ENCODE measurements at places on chromosomes 16 and 17.

DNA sequence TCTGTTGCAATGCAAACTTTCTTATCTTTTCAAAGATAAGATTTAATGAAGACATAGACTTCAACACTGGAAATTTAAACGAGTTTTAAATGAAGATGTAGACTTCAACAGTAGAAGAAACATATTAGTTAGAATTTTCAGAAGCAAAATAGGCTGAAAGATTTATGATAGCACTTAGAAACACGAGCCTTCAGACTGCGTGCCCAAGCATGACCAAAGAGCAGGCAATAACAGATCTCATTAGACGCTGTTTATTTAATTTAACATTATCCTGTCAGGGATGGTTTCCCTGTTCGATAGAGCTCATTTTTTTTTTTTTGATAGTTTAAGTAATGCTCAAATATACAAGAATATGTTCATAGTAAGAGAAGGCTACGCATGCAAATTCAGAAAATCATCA lies 604.7 kb upstream of the SOX9 start:
- no peak for DNase-seq

DNA sequence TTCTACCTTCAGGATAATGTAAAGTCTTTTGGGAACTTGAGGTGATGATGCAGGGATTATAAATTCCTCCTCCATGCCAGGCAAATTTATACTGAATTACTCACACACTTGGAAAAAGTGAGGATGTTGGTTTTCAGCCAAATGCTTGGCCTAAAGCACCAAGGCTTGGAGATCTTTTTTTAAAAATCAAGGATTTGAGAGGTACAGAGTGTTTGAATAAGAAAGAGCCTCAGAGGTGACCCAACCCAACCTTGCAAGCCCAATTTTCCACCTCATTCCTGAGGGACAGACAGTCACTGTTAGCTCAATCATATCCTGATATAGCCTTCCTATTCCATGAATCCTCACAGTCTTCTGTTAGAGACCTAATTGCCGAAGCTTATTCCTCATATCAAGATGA lies 14.0 kb downstream of the GRIN2A start:
- DNase-seq = no peak

- no peak for DNase-seq
Observed at GRCh38 chr17:48060249-48060648, 12.1 kb downstream of the NFE2L1 start.

DNA sequence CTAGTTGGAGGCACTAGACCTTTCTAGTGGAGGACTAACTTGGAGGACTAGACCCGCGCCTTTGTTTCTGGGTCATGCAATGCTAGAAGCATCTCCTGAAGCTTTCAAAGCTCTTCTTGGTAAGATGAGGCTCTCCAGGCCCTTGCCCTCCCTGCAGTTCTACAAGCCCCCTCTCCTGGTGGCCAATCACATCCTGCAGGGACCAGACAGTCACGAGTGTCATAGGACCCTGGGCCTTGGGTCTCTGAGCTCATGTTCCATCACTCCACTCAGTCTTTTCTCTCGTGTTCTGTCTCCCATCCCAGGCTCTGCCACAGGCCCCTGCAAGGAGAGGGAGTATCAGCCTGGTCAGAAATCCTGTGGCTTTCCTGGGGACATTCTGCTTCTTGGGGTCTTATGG lies 119.6 kb downstream of the CYLD start:
- no peak for DNase-seq

DNA sequence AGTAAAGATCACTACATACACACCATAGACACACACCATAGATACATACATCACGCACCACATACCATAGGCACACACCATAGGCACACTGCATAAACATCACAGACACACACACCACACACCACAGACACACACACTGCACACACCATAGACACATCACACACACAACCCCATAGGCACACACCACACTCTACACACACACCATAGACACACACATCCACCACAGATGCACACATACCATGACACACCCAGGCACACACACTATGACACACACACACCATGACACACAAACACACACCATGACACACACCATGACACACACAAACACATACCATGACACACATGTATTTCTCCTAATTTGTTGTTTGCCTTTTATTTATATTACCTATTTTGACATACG lies 14.1 kb downstream of the TBC1D16 start:
- DNase-seq = no peak

DNA sequence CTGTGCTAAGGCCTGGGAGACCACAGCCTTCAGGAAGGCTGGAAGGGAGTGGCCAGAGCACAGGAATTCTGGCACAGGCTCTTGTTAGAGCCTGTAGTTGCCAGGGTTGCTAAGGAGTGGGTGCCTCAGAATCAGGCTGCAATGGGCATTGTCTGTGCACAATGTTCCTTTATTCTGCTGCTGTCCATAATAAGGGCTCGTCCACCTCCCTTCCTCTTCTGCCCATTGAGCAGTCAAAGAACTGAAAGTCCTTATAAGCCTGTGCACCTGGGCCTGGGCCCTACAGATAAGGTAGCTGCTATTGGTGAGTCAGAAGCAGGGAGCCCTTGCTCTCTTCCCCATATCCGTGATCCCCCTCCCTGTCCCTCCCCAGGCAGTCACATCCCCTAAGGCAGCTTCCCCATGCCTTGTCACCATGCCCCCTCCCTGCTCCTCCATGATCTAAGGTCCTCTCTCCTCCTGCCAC lies 5.4 kb upstream of the CNGB1 start:
- no peak for DNase-seq

DNA sequence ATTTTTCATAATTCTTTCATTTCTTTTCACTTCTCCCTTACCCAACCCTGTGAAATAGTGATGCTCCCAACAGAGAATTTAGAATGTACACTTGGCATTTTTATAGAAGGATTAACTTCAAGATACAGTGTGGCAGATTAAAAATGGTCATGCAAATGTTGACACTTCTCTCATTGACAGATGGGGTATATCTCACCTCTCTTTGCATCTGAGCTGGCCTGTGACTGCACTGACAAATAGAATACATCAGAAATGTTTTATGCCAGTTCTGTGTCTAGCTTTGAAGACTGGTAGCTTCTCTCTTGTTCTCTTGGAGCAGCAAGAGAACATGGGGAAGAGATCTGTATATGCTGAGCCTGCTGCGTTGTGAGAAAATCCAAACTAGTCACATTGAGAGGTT lies 949.6 kb downstream of the CDH11 start:
- no peak for DNase-seq

GRCh38 chr17:21243516-21244303 lies 9.5 kb downstream of the NATD1 start:
- no peak for DNase-seq

DNA sequence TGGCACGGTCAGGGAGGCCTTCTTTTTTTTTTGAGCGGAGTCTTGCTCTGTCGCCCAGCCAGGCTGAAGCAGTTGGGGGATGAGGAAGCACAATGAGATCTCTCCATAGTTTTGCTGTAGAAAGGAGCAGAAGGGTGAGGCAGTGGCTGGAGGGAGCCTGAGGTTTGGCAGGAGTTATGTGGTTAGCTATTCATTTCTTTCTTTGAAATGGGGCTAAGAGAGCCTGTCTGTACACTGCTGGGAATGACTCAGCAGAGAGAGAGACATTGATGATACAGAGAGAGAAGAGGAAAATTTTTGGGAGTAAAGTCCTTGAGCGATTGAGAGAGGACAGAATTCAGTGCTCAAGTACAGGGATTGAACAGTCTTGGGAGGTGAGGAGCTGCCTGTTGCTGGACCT lies 22.1 kb downstream of the NOS2 start:
- no peak for DNase-seq

DNA sequence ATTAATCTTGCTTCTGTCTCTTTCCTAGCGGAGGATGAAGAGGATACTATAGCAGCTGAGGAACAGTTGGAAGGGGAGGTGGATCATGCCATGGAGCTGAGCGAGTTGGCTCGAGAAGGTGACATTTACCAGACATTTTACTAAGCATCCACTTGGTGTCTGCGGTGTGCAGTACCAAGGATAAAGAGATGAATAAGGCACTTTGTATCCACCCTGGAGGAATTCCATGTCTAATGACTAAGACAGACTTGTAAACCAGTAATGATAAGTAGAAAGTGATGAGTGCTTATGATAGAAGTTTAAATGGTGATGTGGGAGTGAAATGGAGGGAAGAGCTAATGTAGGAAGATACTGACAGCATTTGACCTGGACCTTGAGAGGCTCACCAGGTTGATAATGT lies 12.0 kb downstream of the SRCAP start:
- DNase-seq = no peak

- no peak for DNase-seq
Observed at GRCh38 chr16:48317026-48317425, 68.2 kb downstream of the SIAH1 start.

DNA sequence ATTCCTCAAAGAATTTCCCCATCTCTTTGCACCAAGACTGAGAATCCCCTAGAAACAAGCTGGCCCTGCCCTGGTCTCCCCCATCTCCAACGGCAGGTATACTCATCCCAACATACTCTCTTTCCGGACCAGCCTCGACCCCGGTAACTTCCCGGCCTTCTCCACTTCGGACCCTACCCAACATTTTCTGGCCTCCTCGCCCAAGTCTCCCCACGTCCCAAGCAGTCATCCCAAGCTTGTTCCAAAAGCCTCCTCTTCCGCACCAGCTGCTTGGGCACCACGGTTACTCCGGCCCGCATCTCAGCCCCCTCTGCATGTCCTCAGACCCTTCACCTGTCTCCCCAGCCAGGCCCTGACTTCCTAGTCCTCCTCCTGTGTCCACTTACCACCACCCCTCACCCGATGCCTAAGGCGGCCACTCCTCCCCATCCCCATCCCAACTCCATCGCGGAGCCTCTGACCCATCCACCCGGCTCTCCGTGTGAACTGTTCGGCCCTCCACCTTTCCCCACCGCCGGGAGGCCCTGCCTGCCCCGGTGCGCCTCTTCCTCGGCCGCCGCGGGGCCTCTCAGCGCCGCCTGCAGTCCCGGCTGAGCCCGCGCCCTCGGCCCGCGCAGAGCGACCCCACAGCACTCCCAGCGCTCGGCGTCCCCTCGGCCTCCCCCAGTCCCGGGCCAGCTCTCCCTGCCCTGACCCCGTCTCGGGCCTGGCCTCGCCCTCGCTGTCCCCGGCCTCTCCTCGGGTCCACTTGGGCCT lies 994 bp downstream of the PITPNA start:
- DNase-seq = peak; percentile 52

- peak; percentile 85 for DNase-seq
Observed at GRCh38 chr16:68756239-68756915, 19.3 kb downstream of the CDH1 start.

DNA sequence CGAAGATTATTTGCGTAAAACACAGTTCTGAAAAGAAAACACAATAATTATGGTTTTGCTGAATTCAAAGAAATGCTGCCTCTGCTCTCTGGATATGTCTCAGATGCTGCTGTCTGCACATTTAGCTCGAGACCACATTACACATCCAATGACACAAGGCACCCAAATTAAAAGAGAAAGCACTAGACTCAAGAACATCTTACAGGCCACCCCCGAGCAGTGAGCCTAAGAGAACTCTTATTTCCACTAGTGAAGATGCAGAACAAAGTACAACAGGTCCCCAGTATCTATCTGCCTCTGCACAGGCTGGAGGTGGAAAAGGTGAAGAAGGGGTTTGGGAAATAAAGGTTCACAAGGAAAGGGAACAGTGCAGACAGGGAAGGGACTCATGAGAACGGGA lies 33.5 kb downstream of the GRB2 start:
- no peak for DNase-seq

GRCh38 chr16:17775061-17775460 lies 304.3 kb upstream of the XYLT1 start:
- DNase-seq = no peak

DNA sequence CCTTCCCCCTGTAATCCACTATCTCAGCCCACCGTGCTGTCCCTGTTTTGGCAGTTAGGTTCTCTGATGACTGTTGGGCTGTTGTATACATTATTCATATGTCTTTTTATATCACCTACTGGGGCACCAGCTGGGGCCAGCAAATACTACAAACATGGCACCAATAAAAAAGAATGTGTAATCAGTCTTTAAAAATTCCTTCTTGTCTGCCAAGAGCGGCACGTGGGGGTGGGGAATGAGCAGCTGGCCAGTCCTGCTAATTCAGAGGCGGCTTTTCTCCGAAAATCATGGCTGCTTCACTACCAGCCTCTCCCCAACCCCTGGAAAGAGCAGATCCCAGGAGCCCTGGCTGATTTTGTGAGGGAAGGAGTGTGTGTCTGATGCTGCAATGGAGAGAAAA lies 77.7 kb upstream of the EEF2KMT start:
- DNase-seq = no peak

- DNase-seq = no peak
Observed at GRCh38 chr16:88466175-88466862, 13.2 kb downstream of the ZFPM1 start.

DNA sequence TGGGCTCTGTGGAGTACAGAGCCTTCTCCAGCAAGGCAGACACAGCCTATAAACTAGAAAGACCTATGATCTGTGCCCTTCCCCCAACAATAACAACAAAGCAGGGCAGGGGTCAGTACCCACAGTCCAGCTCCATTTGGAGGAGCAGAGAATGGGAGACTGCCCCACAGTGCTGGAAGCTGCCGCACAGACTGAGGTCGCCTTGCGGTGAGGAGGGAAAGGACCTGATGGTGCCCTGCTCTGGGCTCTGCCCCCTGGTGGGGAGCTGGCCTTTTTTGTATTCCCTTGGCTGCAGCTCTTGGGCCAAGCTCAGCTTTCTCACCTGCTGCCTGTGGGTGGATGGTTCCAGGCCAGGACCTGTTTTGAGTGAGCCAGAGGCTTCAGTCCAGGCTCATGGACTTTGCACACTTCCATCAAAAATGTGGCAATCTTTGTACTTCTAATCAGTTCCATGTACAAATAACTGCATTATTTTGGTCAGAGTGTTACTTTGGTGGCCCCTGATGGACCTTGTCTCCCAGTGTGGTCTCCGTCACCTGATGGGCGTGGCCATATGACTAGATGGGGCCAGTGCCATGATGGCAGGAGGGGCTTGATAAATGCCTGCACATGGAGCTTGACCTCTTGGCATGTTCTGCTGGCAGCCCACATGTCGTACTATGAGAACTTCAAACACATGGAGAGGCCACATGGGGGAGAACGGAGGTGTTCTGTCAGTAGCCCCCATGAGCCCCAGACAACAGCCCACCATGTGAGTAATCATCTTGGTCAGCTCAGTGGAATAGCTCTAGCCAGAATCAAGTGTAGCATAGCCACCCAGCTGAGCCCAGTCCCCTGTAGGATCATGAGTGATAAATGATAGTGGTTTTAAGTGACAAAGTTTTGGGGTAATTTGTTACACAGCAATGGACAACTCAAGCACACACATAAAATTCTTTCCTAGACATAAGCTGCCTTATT lies 24.2 kb downstream of the B9D1 start:
- DNase-seq = peak; percentile 74

DNA sequence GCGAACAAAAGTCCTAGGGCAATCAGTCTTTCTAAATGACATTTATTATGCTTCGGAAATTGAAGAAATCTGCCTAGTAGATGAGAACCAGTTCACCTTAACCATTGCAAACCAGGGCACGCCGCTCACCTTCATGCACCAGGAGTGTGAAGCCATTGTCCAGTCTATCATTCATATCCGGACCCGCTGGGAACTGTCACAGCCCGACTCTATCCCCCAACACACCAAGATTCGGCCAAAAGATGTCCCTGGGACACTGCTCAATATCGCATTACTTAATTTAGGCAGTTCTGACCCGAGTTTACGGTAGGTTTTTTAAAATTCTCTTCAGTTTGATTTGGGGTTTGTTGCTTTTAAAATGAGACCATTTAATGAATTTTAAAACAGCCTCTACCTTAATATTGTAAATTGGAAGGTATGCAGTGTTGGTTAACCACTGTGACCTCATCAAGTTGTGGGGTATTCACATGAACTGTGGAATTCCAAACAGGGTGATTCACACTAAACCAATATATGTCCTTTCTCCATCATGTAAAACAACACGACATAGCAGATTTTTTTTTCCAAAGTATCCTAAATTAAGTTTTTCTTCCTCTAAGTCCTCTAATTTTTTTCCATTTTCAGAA lies 6.2 kb upstream of the EVI2A start:
- no peak for DNase-seq

GRCh38 chr17:40448639-40449261 lies 5.5 kb downstream of the IGFBP4 start:
- DNase-seq = no peak
